ENCODE measurements at places on chromosomes 5 and 9.

GRCh38 chr5:173888473-173889131, 453 bp downstream of the CPEB4 start:
- no peak for DNase-seq

GRCh38 chr9:109781086-109781485, 1.1 kb downstream of the PALM2AKAP2 start:
- DNase-seq, result no peak

- DNase-seq, result no peak
These were observed 585.5 kb downstream of the ISL1 start for GRCh38 chr5:51968756-51969155.

DNA sequence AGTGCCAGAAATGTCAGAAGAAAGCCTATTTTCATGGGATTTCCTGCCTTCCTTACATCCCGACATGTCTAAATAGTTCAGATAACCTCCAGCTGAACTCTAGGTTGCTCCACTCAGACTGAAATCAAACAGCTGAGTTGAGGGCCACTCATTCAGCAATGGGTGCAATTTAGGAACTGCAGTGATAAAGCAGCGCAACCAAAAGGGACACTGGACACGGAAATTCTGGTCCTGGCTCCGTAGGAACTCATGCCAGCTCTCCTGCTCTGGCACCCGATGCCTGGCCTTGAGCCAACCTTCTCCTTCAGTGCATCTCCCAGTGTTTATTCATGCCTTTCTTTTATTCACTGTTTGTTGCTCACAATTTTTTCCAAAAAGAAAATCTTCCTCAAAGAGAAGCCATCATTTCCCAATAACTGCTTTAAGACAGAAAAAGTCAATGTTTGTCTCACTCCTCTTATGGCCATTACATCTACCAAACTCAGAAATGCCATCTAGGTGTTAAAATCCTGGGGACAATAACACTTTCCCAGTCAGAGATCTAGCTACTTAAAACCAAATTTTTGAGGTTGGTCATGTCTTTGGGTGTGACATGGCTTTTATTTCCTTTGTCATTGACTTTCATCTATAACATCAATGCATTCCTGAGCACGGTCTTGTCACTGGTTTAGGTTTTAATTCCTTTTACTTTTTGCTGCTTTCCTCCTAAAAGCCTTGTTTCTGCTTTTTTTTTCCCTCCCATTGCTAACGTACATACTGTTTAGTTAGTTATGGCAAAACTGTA, 126.9 kb downstream of the PDE4D start:
- no peak for DNase-seq

DNA sequence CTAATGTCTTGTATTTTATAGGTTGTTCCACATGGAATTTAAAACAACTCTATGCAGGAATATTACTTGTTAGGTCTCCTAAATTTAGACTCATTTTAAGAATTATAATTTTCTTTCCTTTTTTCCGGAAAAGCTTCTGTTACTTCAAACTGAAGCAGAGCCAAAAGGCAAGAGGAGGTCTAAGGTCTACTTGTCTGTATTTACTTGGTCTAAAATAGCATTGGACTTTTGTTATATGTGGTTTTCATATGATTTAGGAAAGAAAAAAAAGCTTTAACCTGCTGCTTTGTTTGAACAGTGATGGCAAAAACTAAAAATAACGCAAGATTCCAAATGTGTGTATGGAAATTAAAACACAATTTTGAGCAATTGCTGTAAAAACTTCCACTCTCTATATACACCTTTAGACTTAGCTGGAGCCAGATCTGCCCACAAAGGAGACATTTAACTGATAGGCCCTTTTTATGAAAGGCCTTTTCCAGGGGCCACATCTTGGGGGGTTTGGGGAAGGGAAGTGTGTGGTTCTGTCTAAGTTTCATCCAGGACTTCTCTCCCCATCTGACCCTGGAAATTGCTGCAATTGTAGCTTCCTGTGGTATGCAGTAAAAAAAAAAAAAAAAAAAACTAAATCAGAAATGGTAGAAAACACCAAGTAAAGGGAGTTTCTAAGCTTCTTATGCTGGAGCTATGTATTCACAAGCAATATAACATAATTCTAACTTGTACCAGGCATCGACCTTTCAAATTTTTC, 307.7 kb upstream of the MEF2C start:
- DNase-seq, result no peak

- no peak for DNase-seq
These were observed 46.7 kb downstream of the WNK2 start for GRCh38 chr9:93230601-93231000.

GRCh38 chr5:18607570-18607969, 973.3 kb downstream of the TAF11L14 start:
- DNase-seq, result no peak

DNA sequence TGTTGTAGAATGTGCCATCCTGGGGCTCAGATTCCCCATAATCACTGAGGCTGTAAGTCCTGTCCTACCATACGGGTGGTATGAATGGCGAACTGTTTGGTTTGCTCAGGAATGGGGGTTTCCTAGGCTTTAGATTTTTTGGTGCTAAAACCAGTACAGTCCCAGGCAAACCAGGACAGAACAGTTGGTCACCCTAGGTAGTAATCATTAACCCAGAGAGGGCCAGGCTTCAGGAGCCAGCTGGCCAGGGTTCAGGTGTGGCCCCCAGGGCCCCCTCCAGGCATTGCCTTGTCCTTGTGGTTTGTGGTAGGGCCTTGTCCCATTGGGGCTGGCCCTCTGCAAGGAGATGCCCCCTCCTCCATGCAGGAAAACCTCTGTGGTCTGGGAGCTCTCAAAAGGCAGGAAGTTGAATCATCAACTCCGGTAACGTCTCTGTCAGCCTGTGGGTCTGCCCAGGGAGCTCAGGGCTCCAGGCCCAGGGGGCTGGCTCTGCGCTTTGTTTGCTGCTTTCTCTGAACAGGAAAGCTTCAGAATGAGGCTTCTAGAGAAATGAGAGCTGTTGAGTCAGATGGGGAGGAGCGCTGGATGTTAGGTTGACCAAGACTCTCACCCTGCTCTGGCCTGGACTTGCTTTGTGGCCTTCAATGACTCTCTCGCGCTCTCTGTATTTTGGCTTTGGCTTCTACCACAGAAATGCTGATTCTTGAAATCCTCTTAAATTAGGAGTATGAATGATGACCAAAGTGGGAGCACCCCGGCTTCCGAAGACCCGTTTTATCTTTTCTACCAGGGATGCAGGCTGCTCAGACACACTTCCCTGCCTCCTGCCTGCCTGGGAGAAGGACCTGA, 22.2 kb upstream of the JADE2 start:
- DNase-seq, result peak; percentile 72

DNA sequence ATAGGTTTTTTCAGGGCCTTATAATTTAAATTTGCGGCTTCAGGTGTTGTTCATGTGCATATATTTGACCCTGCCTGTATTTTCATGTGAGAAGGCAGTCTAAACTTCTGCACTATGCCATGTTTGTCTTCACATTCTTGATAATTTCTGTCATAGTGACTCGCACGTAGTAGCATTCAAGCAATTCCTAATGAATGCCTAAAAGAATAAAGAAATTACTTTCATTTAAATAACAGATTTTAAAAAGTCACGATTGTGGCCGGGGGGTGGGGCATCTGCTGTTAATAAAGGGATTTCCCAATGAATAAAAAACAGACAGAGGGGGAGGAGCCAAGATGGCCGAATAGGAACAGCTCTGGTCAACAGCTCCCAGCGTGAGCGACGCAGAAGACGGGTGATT, 318.0 kb downstream of the ADAMTS6 start:
- DNase-seq, result no peak

DNA sequence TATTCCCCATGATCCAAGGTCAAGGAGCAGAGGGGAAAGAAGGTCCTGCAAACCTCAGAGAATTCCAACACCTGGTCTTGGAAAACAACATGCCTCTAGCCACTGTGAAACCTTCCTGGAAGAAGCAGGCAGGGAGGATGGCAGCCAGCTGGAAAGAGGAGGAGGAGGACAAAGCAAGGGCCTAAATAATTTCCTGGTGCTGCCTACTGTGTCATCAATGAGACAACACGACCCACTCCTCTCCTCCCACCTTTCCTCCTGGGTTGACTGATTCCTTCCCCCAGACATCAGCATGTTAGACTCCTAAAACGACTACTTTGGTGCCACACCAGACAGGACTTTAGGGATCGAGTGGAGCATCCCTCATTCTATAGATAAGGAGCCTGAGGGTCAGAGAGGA, 78.8 kb downstream of the KLHL3 start:
- DNase-seq, result no peak

- DNase-seq, result no peak
These were observed 224.6 kb downstream of the DRD1 start for GRCh38 chr5:175219366-175219765.

- no peak for DNase-seq
These were observed 281.8 kb downstream of the AOPEP start for GRCh38 chr9:95008151-95008771.

GRCh38 chr5:60703944-60704343, 4.0 kb upstream of the DEPDC1B start:
- DNase-seq, result no peak

DNA sequence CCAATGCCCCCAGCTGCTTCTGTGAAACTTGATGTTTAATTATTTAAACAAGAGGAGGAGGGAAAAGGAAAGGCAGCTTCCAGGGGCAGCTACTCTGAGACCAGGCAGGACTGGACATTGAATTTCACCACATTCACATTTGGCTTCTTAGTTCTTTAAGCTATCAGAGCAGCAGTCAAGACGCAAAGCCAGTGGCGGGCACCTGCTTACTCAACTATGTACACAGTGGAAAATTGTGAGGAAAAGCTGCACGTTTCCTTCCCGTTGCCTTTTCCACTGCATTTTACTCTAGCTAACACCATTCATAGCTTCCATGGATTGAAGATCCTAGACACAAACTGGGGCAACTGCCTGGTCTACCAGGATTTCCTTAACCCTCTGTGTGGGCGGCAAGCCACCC, 200.3 kb downstream of the ERCC6L2 start:
- no peak for DNase-seq

GRCh38 chr5:172496671-172497371, 42.5 kb upstream of the SH3PXD2B start:
- DNase-seq, result peak; percentile 71

- DNase-seq, result no peak
These were observed 207.6 kb upstream of the MSX2 start for GRCh38 chr5:174516741-174517140.

DNA sequence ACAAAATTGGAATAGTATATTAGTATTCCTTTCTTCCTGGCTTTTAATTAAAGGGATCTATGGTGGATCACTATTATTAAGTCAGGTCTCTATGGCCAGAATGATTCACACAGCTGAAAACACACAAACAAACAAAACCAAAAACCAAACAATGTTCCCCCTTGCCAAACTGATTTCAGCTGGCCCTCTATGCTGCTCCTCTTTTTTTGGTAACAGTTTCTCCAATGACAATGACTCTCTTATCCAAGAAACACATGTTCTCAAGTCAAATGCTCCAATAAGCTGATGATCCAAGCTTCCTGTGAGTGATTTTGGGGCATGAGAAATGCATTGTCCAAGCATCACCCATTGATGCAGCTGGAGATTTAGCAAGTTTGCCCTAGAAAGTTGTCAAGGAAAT, 193.4 kb upstream of the TUT7 start:
- no peak for DNase-seq

DNA sequence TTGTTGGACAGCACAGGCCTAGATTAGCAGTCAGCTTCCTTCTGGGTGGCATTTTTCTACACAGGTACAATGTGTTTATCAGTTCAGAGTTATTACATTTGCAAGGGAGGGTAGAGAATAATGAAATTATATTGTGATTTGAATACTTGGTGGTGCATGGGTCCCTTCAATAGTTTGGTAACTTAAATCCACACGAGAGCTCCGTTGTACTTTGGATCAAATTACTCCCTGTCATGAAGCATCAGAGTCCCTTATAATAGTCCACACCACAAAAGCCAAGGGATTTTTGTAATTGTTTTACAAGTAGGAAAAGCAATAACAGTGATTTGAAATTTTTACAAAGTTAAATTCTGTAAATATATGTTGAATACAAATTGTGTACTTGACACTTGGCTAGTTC, 552.4 kb downstream of the PDE4D start:
- no peak for DNase-seq

- DNase-seq, result no peak
These were observed 23.4 kb downstream of the FRMD3 start for GRCh38 chr9:83514767-83515166.

DNA sequence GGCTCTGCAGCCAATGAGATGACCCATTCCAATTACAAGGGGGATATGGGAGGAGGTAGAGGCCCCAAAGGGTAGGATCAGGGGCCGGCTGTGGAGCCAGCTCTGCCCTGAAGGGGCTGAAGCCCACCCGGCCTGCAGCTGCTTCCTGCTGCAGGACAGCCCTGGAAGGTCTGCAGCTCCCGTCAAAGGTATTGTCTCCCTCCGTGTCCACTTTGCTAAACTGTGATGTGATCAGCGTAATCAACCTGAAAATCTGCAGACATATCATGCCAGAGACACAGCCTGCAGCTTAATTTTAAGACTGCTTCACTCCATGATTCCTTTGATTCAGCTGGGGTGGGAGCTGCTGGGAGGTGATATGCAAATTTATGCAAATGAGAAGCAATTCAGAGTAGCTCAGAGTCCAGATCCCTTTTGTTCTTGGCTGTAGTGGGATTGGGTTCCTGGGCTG, 90.7 kb downstream of the GADD45G start:
- no peak for DNase-seq

DNA sequence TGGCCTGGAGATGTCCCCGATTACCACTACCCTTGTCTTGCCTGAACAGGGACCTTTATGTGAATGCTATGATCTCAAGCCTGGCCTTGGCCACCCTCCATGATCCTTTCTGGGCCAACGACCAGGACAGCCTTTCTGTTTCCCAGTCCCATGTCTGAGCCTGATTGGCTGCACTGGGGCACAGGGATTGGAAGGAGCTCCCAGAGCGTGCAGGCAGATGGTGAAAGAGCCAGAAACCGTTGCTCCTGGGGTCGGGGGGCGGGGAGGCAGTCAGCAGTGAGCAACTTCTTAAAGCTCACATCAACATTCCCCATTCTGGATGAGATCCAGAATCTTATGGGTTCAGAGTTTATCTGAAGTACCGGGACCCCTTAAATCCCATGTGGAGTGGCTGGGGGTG, 84.4 kb downstream of the INSYN2B start:
- DNase-seq, result no peak

DNA sequence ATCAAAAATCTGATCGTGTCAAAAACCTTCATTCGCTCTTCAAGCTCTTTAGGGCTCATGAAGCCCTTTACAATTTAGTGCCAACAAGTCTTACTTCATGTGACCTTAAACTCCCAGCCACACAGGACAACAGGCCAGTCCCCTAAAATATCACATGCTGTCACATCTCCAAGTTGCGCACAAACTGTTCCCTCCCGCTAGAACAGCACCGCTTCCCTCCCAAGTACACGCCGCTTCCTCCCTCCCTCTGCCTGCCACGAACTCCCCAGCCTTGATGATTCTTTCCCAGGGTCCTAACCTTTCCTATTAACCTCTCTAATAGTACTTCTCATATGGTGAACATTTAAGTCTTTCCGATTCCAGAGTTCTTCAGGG, 91.2 kb downstream of the TLE1 start:
- no peak for DNase-seq

DNA sequence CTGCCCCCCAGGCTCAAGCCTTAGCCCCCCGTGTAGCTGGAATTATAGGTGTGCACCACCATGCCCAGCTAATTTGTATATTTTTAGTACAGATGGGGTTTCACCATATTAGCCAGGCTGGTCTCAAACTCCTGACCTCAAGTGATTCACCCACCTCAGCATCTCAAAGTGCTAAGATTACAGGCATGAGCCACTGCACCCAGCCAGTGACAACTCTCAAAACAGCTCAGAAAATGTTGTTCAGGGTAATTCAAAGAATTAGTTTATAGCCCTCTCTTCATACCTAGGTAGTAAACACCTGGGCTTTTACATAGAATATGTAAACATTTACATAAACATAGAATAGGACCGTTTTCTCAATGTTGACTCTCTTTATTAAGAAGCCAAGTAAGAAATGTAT, 168.7 kb downstream of the ENC1 start:
- no peak for DNase-seq
